ENCODE measurements at places on chromosomes 6 and 20. TPM values are rescaled to one million over a fixed set of nuclear protein-coding genes. Genes with fewer than 3 reads are reported as not detected.

- no peak for DNase-seq
Observed at GRCh38 chr20:64160118-64160517, 4.1 kb upstream of the MYT1 start.

- DNase-seq = peak; percentile 74
Observed at GRCh38 chr6:142850679-142851423, 94.1 kb downstream of the HIVEP2 start.

DNA sequence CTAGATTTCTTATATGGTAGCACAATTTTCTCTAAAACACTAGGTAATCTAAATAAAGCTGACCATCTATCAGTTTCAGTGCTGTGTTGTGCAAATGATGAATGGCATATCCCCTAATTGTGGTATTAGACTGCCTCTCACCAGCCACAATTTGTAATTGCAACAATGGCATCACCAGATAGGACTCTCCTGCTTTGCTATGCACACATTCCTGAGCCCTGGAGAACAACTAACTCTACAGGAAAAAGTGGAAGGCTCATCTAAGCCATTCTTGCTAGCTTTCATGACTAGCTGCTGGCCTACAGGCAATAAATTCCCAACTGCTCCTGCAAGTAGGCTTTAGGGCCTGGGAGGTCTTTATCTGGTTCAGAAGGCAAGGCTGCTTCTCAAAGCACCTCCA is 974.1 kb downstream of the EYS start:
- DNase-seq = peak; percentile 19

DNA sequence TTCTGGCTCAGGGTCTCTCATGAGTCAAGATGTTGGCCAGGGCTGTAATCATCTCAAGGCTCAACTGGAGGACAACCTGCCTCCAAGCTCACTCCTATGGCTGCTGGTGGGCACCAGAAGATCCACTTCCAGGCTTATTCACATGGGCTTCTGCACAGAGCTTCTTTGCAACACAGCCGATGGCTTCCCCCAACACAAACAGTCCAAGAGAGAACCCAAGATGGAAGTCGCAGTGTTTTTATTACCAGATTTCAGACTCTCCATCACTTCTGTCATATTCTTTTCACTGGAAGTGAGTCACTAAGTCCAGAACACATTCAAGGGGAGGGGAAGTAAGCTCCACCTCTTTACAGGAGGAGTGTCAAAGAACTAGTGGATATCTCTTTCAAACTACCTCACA is 75.5 kb downstream of the CD164 start:
- no peak for DNase-seq

MCUR1 gene
- total RNA-seq = 12.0 TPM

DNA sequence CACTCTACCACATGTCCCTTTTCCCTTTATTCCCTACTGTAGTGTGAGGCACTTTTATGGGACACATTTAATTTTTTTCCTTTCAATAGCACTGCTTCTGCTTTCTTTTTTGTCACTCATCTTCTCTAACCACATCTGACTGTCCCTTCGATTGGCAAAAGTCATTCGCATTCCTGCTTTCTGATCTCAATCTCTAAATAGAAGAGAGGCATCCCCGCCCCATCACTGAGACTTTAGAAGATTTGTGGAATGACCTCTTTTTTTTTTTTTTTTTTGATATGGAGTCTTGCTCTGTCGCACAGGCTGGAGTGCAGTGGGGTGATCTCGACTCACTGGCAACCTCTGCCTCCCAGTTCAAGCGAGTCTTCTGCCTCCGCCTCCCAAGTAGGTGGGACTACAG is 9.1 kb downstream of the ZNF292 start:
- no peak for DNase-seq

- DNase-seq = no peak
Observed at GRCh38 chr6:116648156-116648555, 20.4 kb downstream of the ZUP1 start.

- no peak for DNase-seq
Observed at GRCh38 chr6:4504700-4505099, 271.5 kb upstream of the CDYL start.

- DNase-seq = no peak
Observed at GRCh38 chr6:82371799-82372546, 8.4 kb downstream of the TPBG start.

GRCh38 chr6:160156842-160157241 is 35.2 kb downstream of the SLC22A1 start:
- DNase-seq = no peak

FOXC1 gene
- 17.9 TPM for total RNA-seq

GRCh38 chr6:134002821-134003220 is 49.6 kb downstream of the SLC2A12 start:
- DNase-seq = peak; percentile 89

CST1 gene
- total RNA-seq = not detected

- DNase-seq = no peak
Observed at GRCh38 chr20:62567246-62568044, 74.9 kb upstream of the SLCO4A1 start.

- DNase-seq = peak; percentile 42
Observed at GRCh38 chr6:1864496-1864895, 254.8 kb downstream of the FOXC1 start.

DNA sequence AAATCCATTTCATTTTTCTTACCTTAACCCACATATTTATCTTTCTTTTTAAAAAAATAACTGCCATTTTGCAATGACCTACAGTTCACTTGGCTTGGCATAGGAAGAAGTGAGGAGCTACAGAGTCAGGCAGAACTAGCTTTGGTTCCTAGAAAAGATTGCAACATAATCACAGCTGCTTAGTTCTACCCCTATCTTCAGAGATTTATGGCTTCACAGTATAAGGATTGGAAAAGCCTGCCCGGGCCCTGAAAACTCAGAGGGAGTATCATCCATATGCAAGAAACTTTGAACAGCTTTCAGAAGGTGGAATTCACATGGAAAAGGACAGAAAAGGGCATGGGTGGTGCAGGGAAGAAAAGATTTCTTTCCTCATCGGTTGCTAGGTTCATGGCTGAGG is 774.3 kb upstream of the CHD6 start:
- no peak for DNase-seq

- DNase-seq = peak; percentile 60
Observed at GRCh38 chr20:51563486-51564332, 21.2 kb upstream of the NFATC2 start.

IPCEF1 gene
- 1.7 TPM for total RNA-seq

GRCh38 chr6:167157863-167158262 is at the start of gene GPR31:
TSS of gene GPR31 (minus strand) at chr6:167157980. CDS start at chr6:167157831, 149 bp downstream.
- no peak for DNase-seq

TNNC2 gene
- total RNA-seq = not detected

DNA sequence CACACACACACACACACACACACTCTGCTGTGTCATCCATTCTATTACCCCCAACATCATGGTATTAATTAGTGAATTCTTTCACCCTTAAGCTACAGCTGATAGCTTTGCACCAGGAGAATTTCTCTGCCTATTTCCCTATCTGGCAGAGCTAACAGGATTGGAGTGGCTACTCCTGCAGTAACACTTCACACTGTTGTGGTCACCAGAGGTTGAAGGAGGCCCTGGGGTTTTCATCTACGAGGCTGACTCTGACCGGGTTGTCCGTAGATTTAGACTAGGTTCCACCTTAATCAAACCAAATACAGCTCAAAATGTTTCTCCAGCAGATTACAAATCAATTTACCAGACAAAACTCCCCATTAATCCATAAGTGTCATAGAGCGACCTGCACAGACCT is 69.2 kb upstream of the RIPOR2 start:
- no peak for DNase-seq

- DNase-seq = no peak
Observed at GRCh38 chr6:43912116-43912577, 142.1 kb downstream of the VEGFA start.

GRCh38 chr6:17932330-17932852 is 55.0 kb downstream of the KIF13A start:
- DNase-seq = no peak

GRCh38 chr20:62282877-62283503 is 19.8 kb upstream of the ADRM1 start:
- DNase-seq = no peak

KHDC1L gene
- not detected for total RNA-seq

EYS gene
- 0.10 TPM for total RNA-seq

ZBTB22 gene
- total RNA-seq = 16.0 TPM

DNA sequence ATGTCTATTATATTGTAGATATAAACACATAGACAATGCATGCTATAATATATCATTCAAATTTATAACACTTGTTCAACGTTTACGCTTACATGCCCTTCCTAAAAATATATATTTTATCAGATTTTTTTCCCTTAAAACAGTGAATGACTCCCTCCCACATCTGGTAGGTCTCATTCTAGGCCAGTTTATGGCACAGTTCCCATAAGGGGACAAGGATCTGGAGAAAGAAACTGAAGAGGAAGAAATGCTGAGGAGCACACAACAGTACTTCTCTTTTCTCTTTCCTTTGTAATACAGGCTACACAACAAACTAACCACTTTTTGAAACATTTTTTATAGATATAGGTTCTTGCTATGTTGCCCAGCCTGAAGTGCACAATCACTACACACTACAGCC is 48.6 kb upstream of the RCAN2 start:
- DNase-seq = no peak

- no peak for DNase-seq
Observed at GRCh38 chr6:72699159-72699558, 77.3 kb downstream of the KCNQ5 start.

GRCh38 chr20:49979030-49979832 is 3.5 kb upstream of the SNAI1 start:
- DNase-seq = no peak

PLCB4 gene
- total RNA-seq = 159 TPM

GRCh38 chr6:134162932-134163331 is 110.5 kb upstream of the SLC2A12 start:
- no peak for DNase-seq

DNA sequence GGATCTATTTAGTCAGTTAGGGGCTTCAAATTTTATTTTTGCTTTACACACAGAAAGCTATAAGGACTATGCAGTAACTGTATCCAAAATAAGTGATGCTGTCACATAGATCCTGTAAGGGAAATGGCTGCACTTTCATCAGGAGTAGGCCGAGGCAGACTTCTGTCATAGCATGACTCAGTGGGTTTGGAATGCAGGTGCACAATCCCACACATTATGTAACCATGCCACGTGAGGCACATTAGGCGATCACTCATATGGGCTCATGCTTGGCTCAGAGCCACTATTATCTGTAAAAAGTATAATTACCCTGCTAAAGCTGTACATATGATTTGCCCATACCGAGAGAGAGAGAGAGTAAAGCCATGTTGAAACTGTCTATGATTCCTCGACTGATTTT is 1189.4 kb upstream of the EYS start:
- peak; percentile 29 for DNase-seq

- no peak for DNase-seq
Observed at GRCh38 chr20:6683021-6683977, 84.2 kb upstream of the BMP2 start.

GRCh38 chr6:82397962-82398692 is 34.5 kb downstream of the TPBG start:
- DNase-seq = peak; percentile 86

- no peak for DNase-seq
Observed at GRCh38 chr6:52635049-52635577, 35.8 kb upstream of the TMEM14A start.

GRCh38 chr20:51424270-51425117 is 118.0 kb downstream of the NFATC2 start:
- no peak for DNase-seq

Measured in renal cortical epithelial cell (primary cell).